Hippocampal formation (tissue), 2 donors: ENCODE measurements at places on chromosomes 3 and 15.

- DNase-seq = no peak
These were observed 39.8 kb upstream of the TMC3 start for GRCh38 chr15:81413851-81414250.

DNA sequence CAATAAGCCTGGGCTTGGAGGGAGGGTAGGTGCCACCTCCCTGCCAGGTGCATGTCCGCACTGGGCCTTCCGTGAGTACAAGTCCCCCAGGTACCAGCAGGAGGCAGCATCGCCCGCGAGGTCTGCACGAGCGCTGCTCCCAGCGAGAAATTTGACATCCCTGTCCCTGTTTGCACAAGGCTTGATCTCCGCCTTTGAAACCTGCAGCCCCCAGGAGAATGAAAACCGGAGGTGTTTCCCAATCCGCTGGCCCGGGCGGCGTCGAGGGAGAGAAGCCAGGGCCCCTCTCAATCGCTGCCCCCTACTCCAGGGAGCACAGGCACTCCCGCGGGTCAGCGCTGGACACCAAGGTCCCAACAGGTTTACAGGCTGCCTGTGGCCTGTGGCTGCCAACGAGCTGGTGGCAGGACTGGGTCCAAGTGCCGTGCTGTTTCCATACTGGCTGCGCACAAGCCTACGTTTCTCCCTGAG lies 961 bp downstream of the HAPLN3 start:
- no peak for DNase-seq

DNA sequence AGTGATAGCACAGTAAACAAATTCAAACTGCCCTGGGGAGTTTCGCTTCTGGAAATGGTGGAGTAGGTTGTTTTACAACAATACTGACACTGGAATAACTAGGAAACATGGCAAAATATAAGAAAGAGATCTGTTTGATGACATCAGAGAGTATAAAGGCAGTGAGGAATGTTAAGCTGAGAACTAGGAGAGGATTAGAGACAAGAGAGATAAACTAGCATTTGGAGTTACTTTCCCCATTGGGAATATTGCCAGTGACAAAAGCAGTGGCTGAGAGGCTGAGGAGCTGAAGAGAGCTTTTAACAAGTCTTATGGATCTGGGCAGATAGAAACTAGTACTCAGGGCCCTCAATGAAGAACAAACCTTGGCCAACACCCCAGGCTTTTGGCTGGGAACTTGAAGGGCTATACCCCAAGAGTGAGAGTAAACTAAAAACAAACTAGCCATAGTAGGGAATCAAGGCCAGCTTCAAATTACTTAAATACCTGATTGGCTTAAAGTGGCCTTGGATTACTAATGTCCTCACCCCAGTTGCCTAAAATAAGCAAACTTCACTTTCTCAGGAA lies 280.4 kb downstream of the KLF13 start:
- DNase-seq = no peak

DNA sequence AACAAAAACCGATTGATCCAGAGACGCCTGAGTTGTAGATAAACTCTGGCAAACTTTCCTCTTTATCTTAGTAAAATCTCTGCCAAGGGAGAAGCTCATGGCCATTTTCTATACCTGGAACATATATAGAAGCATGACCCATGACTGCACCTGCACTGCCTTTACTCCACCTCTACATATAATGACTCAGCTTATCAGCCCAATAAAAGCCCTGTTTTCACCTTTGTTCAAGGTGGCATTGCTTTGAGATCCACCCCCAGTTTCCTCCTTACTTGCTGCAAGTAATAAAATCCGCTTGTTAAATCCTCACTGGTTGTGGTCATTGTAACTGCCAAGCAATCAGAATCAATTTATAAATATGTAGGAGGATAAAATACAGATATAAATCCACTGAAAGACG lies 1280.4 kb downstream of the NSUN3 start:
- DNase-seq = no peak

- DNase-seq = peak; percentile 61
These were observed 453.7 kb downstream of the FOXP1 start for GRCh38 chr3:71129611-71130431.

GRCh38 chr15:79311901-79312553 lies 1.1 kb downstream of the TMED3 start:
- no peak for DNase-seq

- DNase-seq = no peak
These were observed 82.3 kb downstream of the LRTM1 start for GRCh38 chr3:54845551-54845950.

GRCh38 chr3:196519718-196520082 lies 4.6 kb upstream of the SMCO1 start:
- no peak for DNase-seq

DNA sequence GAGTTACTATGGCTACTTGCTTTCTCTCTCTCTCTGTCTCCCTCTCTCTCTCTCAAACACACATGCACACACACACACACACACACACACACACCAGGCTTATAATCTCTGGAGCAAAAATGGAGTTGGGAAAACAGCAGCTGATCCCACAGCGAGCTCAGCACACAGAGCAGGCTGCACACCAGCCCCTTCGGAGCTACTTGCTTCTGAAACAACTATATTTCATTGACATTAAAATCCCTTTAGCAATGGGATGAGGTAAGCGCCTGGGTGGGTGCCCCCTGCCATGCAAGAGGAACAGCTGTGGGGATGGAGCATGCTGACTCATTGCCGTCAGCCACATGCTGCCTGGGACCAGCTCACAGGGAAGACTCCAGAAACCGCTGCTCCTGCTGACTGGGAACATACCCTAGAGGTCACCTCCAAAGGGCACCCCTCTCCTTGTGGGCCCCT lies 45.7 kb downstream of the B3GNT5 start:
- peak; percentile 46 for DNase-seq

DNA sequence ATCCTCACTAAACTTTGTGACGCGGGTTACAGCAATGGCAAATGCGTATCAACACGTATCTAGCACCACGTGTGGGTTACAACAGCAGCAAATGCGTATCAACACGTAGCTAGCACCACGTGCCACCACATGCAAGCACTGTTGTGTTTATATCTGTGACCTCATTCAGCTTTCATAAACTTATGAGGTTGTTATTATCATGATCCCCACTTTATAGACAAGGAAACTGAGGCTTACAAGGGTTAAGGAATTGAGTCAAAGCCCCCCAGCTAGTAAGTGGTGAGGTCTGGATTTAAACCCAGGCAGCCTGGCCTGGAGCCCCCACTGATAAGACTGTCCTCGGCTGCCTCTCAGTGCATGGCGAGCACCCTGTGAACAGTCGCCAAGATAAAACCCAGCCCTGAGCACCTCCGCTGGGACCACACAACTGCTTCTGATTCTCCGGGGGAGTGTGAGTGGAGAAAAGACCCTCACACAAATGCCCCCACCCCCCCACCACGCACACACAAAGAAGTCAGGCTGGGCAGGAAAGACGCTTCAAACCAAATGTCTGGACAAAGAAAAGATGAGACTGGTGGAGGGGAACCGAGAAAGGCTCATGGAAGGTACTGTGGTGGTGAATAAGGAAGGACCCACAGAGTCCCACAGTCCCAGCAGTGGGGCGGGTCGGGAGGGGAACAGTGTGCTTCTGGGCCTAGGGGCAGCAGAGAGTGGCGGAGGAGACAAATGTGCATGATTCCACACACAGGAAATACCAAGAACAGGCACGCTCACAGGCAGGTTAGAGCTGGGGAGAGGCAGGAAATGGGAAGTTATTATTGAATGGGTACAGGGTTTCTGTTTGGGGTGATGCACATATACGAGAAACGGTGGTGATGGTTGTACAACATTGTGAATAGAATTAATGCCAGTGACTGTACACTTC lies 173.4 kb downstream of the XXYLT1 start:
- DNase-seq = no peak

GRCh38 chr15:82751308-82751707 lies 41.6 kb upstream of the AP3B2 start:
- no peak for DNase-seq

GRCh38 chr15:31328969-31329639 lies 2.5 kb downstream of the KLF13 start:
- no peak for DNase-seq

DNA sequence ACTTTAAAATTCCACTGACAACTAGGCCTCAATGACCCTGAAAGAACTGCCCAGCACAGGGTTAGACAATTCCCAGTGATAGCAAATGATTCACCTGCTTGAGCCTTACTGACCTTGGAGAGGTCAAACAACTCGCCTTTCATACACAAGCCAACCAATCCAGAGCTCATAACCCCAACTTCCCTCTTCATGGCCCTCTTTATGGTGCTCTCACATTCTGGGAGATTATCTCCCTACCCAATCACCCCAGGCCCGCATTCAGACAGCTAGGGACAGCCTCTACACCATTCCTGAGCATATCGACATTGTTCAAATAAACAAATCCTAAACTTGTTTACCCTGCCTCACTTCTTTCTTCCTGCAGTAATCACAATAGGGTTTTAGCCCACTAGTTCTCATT lies 32.2 kb upstream of the COLQ start:
- DNase-seq = no peak

DNA sequence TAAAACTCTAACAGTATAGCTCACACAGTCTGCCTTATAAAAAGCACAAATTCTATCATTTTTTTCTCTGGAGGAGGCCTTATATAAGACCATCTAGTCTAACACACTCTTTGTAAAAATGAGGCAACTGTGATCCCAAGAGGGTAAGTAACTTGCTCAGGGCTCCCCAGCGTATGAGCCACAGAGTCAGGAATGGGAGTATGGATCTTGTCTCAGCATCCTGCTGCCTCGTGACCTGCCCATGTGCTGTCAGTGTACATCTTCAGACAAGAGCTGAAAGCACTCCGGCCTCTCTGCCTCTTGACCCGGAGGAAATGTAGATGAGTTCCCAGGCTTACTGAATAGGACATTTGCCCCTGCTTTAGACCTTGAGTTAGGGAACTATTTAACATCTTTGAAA lies 28.4 kb upstream of the MEF2A start:
- peak; percentile 14 for DNase-seq

DNA sequence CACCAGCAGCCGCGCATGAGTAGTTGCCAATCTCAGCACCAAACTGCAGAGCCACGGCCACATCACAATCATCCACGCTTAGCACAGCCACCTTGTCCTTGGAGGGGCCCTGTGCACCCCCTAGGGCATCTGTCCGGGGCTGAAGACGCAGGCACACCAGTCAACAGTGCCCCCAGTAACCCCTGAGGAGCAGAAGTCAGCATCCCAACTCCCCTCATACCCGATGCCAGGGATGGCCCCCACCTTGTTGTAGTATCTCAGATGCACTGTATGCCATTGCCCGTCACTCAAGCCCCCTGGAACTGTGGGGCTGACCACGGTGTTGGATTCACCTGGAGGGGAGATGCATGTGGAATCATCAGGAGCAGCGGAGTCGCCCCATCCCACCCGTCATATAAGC lies 7.6 kb downstream of the CELSR3 start:
- no peak for DNase-seq
